Esophagus muscularis mucosa (tissue), 4 donors: ENCODE measurements at places on chromosomes 1 and 21. TPM values are rescaled to one million over a fixed set of nuclear protein-coding genes. Genes with fewer than 3 reads are reported as not detected.

Gene CCDC185
- total RNA-seq, result not detected

DNA sequence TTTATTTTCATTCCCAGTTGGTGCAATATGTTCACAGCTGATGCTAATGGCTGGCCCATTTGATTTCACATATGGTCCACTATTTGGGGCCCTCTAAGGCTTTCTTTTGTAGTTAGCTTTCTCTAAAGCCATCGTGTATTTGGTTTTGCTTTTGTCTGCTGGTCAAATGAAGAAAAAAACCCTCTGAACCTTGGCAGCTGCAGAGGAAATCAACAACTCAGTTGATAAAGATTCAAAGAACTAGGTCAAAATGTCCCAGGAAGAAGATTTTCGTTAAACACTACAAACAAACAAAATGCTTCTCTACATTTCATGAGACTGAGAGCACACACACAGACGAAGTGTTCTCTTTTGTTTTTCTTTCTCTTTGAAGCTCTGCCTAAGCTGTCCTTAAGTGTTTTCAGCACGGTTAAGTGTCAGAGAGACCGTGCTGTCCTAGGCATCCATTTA is 655.0 kb downstream of the RWDD3 start:
- no peak for DNase-seq

Gene OLIG1
- not detected for total RNA-seq

DNA sequence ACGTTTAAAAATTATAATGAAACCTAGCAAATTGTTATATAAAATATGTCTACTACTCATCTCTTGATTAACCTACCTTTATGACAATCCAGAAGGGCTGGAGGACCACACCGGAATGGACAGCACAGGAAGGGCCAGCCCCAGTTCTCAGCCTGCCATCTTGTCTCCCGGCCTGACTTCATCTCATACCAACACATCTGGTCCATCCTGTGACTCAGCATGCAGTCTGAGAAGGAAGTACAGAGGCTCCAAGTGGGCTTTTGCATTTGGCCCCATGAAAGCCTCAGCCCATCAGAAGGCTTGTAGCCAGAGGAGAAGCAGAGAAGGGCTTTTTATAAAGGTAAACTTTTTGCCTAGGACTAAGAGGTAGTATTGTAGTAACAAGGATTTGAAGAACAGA is 436.6 kb downstream of the MRPL39 start:
- DNase-seq, result no peak

Gene GJA4
- total RNA-seq, result 26.5 TPM

DNA sequence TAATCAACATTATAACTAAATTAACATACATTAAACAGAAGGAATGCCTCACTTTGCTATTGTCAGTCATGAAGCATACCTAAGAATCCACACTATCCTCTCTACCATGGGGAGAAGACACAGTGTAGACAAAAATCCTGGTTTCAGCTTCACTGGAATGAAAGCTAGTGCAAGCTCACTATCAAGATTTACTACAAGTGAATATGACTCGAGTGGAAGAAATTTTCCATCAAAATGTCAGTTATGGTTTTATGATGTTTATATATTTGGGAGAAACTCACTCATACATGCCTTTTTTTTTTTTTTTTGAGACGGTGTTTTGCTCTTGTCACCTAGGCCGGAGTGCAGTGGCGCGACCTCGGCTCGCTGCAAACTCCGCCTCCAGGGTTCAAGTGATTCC is 424.3 kb downstream of the KCNT2 start:
- DNase-seq, result no peak

DNA sequence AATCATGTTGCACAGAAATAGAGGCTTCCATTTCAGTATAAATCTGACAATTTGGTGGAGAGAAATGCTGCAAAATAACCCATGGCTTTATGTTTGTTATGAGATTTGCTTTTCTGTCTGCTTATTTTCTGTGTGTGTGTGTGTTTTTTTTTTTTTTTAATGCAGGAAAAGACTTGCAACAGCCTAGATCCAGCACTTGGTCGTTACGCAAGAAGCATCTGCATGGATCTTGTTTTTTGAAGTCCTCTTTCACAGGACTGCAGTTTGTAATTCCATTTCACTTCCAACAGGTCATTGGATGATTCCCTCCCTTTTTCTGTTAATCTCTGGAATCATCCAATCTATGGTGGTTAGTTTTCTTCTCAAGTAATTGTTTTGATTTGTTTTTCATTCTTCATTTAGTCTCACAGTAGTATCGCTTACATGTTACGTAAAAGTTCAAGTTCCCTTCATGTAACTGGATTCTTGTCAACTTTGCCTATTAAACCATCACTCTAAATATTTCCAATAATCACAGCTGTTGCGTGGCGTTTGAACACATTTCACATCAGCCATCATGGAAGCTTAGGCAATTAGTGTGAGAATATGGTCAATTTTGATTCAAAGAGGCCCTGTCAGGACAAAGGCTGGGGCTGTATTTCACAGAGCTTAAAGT is 312.9 kb downstream of the NFIA start:
- DNase-seq, result no peak

GRCh38 chr1:100510451-100510850 is 27.5 kb upstream of the GPR88 start:
- no peak for DNase-seq

Gene TXNIP
- total RNA-seq, result 2,145 TPM

Gene GSTM5
- total RNA-seq, result 7.6 TPM

GRCh38 chr1:17024721-17025120 is 13.0 kb upstream of the ATP13A2 start:
- no peak for DNase-seq

GRCh38 chr1:41072051-41072450 is 50.5 kb upstream of the SLFNL1 start:
- DNase-seq, result no peak

DNA sequence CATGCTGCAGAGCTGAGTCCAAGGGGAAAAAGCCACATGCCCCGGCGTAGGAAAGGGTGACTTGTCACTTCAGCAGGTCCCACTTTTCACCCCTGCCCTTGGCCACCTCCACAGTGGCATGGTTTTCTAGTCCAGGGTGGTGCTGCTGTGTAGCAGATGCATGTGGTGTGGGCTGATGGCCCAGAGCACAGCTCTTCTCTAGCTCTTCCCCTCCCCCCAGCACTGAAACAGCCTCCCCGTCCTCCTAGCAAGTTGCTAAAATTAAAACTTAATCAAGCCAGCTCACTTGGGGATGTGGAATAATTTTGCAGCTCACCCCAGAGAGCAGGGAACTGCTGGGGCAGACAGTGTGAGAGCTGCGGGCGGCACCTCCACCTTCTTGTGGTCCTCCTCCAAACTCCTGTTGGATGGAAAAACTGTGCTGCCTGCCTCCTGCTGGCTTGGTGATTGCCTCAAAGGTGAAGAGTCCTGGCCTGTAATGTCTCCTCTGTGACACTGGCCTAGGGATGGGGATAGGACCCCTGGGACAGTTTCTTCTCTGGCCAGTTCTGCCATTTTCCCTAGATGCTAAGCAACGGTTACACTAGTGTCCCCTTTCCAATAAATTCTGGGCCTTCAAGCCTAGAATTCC is 91.6 kb downstream of the RNF220 start:
- no peak for DNase-seq

Gene VHLL
- total RNA-seq, result not detected

- no peak for DNase-seq
Observed at GRCh38 chr1:158039380-158039779, 45.9 kb downstream of the KIRREL1 start.

Gene SLAMF8
- 4.6 TPM for total RNA-seq

DNA sequence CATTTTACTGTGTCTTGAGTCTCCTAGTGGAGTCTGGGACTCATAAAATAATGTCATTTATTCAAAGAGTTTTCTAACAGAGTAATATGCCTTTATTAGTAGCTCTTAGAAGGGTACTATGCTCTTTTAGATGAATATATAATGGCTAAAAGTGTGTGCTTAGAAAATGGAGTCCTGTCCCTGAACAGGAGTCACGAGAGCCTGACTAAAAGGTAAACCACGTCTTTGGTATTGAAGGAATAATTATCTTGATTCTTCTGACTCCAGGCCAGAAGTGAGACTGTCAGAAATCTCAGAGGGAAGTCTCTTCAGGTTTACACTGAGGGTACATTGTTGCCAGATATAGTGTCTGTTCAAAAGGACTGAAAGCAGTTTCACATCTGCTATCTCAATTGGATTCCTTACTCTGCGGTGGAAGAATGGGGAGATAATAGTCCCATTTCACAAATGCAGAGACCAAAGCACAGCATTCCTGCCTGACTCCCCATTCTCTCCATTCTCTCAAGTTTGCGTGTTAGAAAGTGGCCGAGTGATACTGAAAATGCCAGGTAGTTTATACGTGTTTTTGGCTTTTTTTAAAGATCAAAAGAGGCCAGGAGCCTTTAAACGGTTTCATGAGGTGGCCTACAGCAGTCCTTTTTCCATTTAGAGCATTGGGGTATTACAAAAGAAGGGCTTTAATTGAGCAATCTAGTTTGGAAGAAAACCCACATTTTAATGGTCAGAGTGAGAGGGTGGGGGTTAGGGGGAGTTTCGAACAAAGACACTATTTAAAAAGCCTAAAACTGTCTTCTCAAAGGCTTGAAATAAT is 176.6 kb downstream of the VPS13D start:
- no peak for DNase-seq

Gene FCMR
- 3.3 TPM for total RNA-seq

- DNase-seq, result no peak
Observed at GRCh38 chr1:171844381-171844780, 3.1 kb downstream of the DNM3 start.
